Myometrial cell (primary cell): ENCODE measurements at places on chromosomes 13 and 19. TPM values are rescaled to one million over a fixed set of nuclear protein-coding genes. Genes with fewer than 3 reads are reported as not detected.

The ZNF211 gene
- total RNA-seq: 2.6 and 7.4 TPM in 2 replicates

The LILRB5 gene
- not detected in 2 replicates for total RNA-seq

The FSD1 gene
- total RNA-seq: 5.2 and 14.4 TPM in 2 replicates

The KCNJ14 gene
- total RNA-seq: under 0.01 and 0.35 TPM in 2 replicates

The KASH5 gene
- total RNA-seq: not detected in 2 replicates

The HIF3A gene
- 3.5 and 6.0 TPM in 2 replicates for total RNA-seq

The TTC9B gene
- total RNA-seq: not detected in 2 replicates

The ZNF208 gene
- not detected in 2 replicates for total RNA-seq

The PPP1R13L gene
- 1.4 and 1.7 TPM in 2 replicates for total RNA-seq

The SIGLEC6 gene
- total RNA-seq: not detected in 2 replicates

The RGL3 gene
- not detected in 2 replicates for total RNA-seq

The ZNF8 gene
- total RNA-seq: 2.1 and 4.0 TPM in 2 replicates

The CDC42EP5 gene
- total RNA-seq: 28.4 and 33.2 TPM in 2 replicates

The VAV1 gene
- not detected in 2 replicates for total RNA-seq

The KLF1 gene
- total RNA-seq: not detected in 2 replicates

The AMH gene
- 0.18 TPM in 1 of 2 replicates, not detected in the other for total RNA-seq

The AP1M2 gene
- total RNA-seq: 5.3 and 14.4 TPM in 2 replicates

The PEPD gene
- total RNA-seq: 61.9 and 78.7 TPM in 2 replicates

The SIGLEC12 gene
- total RNA-seq: not detected in 2 replicates

The SHISA7 gene
- total RNA-seq: not detected in 2 replicates

The KHSRP gene
- 158 and 168 TPM in 2 replicates for total RNA-seq

The ACP7 gene
- total RNA-seq: not detected in 2 replicates

The ZNF296 gene
- 1.9 TPM in 1 of 2 replicates, not detected in the other for total RNA-seq

The TSHZ3 gene
- 9.5 and 13.8 TPM in 2 replicates for total RNA-seq

The NANOS3 gene
- total RNA-seq: not detected in 2 replicates

The SIGLECL1 gene
- total RNA-seq: not detected in 2 replicates

The FUT1 gene
- under 0.01 and 0.86 TPM in 2 replicates for total RNA-seq

The ARRDC2 gene
- 8.3 and 14.7 TPM in 2 replicates for total RNA-seq

The CBY2 gene
- total RNA-seq: not detected in 2 replicates

The C5AR2 gene
- 0.18 TPM in 1 of 2 replicates, not detected in the other for total RNA-seq

The OR4F17 gene
- not detected in 2 replicates for total RNA-seq

The POLR2I gene
- total RNA-seq: 36.3 and 40.9 TPM in 2 replicates

The KLK3 gene
- not detected in 2 replicates for total RNA-seq

The DNAAF3 gene
- 0.71 TPM in 1 of 2 replicates, not detected in the other for total RNA-seq

The KIRREL2 gene
- 0.86 TPM in 1 of 2 replicates, not detected in the other for total RNA-seq

The DLEU7 gene
- total RNA-seq: not detected in 2 replicates

The ZBTB45 gene
- 8.1 and 11.3 TPM in 2 replicates for total RNA-seq

The ZNF548 gene
- 5.8 and 10.3 TPM in 2 replicates for total RNA-seq
